ENCODE measurements at places on chromosomes 7 and 10. TPM values are rescaled to one million over a fixed set of nuclear protein-coding genes. Genes with fewer than 3 reads are reported as not detected.
A peak's percentile ranks its signal among the peaks of the same experiment; 100 is the strongest.

DNA sequence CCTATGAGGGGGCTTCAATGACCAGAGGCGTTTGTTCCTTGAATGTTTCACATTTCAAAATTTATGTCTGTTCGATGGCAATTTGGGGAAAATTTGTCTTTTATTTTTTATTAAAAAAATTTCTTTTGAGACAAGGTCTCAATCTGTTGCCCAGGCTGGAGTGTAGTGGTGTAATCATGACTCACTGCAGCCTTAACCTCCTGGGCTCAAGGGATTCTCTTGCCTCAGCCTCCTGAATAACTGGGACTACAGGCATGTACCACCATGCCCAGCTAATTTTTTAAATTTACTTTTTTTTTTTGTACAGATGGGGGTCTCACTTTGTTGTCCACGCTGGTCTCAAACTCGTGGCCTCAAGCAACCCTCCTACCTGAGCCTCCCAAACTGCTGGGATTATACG lies 39.7 kb downstream of the OTUD1 start:
- H3K36me3 ChIP-seq, result no peaks in the 10 kb centered on the region
- no peak for DNase-seq
- no peaks in the 10 kb centered on the region for H3K27me3 ChIP-seq
- no peak overlapping the region for H3K27ac ChIP-seq
- no peak overlapping the region for H3K4me3 ChIP-seq

DNA sequence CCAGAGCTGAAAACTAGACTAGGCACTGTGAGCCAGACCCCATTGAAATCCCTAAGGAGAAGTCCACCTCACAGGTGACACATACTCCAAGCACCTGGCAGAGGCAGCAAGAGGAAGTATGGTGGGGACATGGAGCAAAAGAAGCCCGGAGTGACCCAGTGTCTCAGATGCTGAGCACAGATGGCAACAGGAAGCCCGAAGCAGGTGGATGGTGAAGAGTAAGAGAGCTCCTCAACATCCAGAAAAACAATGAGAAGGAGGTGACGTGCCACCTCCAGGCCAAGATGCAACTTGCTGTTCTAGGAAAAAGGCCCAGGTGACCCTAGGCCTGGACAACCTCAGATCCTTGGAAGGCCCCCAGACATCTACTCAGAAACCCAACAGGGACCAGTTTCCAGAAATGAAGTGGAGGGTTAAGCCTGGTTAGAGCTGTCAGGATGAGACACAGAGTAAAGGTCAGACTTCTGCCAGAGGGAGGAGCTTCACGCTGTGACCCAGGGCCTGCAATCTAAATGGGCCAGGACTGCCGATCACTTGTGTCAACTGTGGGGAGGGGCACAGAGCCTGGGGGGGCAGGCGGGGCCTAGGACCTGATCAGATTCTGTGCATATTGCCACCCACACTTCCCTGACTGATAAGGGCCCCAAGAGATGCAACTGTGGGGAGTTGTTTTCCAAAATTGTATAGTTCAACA lies 2.4 kb upstream of the COBL start:
- no peaks in the 10 kb centered on the region for H3K36me3 ChIP-seq
- H3K27ac ChIP-seq, result no peak overlapping the region
- H3K27me3 ChIP-seq, result no peaks in the 10 kb centered on the region
- DNase-seq, result no peak
- H3K4me1 ChIP-seq, result peaks cover 11% of the 10 kb centered on the region

DNA sequence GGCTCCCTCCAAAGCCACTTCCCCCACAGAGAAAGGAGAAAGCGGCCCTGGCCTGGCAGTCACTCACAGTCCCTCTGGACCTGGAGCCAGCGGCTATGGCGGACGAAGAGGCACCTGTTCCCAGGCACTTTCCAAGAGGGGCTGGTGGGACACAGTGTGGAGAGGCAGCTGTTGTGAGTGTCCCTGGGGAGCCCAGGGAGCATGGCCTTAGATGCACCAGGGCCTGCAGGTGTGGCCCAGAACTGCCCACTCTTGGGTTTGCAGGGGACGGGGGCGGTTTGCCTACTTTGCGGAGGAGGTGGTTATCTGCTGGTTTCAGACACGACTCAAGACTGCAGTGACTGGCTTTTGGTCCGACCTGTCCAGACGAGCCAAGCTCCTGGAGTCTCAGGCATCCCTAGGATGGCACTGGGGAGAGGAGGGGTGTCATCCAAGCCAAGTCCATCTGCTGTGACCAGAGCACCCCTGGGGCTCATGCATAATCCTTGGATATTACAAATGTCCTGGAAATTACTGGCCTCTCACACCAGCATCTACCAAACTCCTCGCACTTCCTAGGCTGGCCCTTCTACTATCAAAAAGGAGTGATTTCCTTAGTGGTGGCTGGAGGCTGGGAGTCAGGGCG lies 18.4 kb downstream of the CTBP2 start:
- H3K27ac ChIP-seq, result no peak overlapping the region
- DNase-seq, result no peak
- no peaks in the 10 kb centered on the region for H3K36me3 ChIP-seq
- H3K4me1 ChIP-seq, result peaks cover 59% of the 10 kb centered on the region
- H3K27me3 ChIP-seq, result no peaks in the 10 kb centered on the region
- no peak overlapping the region for H3K4me3 ChIP-seq

DNA sequence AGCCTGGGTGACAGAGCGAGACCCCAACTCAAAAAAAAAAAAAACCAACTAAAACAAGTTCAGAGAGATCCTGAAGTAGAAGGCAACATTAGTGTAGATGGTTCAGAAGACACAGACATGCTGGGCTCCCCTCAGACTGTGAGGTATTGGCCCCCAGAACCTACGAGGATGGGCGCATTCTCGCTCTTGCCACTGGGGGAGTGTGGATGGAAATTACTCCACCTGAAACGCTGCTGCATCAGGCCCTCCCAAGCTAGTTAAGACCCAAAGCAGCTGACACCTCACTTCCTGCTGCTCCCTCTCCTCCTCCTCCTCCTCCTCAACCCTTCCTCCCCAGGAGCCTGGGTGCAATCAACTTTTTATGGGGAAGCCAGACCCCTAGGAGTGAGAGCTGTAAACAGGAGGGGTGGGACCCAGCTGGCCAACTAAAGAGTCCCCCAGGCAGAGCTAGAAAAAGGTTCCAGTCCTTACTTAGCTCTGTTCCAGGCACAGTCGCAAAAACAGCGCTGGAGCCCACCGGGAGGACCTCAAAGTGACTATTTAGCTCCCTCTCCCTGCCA lies 7.4 kb downstream of the SH3PXD2A start:
- no peak overlapping the region for H3K27ac ChIP-seq
- no peaks in the 10 kb centered on the region for H3K36me3 ChIP-seq
- H3K4me3 ChIP-seq, result no peak overlapping the region
- DNase-seq, result no peak

- no peaks in the 10 kb centered on the region for H3K36me3 ChIP-seq
- H3K4me1 ChIP-seq, result peaks cover 41% of the 10 kb centered on the region
These were observed 47.6 kb downstream of the GTF2IRD1 start for GRCh38 chr7:74501298-74501697.

- H3K36me3 ChIP-seq, result no peaks in the 10 kb centered on the region
- no peaks in the 10 kb centered on the region for H3K4me1 ChIP-seq
- H3K4me3 ChIP-seq, result no peak overlapping the region
- H3K27ac ChIP-seq, result no peak overlapping the region
- H3K27me3 ChIP-seq, result no peaks in the 10 kb centered on the region
- DNase-seq, result no peak
These were observed 23.0 kb downstream of the GNAT3 start for GRCh38 chr7:80488851-80489370.

DNA sequence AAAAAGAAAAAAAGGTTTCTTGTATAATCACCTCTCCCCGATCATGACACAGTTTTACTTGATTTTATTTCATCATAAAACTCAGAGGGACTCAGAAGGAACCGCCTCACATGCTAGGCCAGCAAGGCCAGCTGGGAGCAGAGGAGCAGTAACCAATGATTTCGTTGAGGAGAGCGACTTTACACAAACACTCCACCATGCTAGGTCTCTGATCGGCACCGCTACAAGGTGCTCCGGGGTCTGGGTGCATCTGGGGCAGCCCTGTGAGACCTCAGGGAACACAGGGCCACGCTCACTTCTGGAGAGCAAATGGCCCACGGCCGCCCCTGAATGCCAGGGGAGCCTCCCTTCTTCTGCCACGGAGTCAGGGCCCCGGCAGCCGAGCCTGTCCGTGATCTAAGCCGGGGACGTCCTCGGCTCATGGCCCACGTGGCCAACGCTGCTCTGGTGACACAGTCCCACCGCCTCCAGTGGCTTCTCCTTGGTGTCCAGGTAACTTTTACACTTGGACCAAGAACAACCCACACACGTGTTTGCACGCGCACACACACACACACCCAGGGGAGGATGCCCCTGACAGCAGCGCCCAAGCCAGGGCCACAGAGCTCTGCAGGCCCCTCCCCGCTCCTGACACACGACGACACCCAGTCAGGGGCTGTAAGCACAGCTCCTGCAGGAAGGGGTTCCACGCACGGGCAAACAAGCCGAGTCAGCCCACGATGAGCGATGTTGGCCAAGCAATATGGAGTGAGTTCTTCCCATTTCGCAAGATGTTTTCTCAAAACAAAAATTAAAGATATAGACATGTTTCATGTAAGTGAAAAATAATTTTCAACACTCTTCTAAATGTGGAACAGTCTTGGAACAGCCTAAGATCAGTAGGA lies 332.3 kb downstream of the DNAJB6 start:
- no peak overlapping the region for H3K4me3 ChIP-seq
- H3K27ac ChIP-seq, result no peak overlapping the region
- DNase-seq, result no peak
- H3K4me1 ChIP-seq, result no peaks in the 10 kb centered on the region
- no peaks in the 10 kb centered on the region for H3K27me3 ChIP-seq
- H3K36me3 ChIP-seq, result no peaks in the 10 kb centered on the region

- no peak overlapping the region for H3K4me3 ChIP-seq
- no peaks in the 10 kb centered on the region for H3K36me3 ChIP-seq
- peak; percentile 1 for DNase-seq
These were observed 59.7 kb downstream of the MACC1 start for GRCh38 chr7:20157456-20157855.

Gene CYCS
- total RNA-seq, result 69.4 TPM

GRCh38 chr7:31747553-31747952 lies 60.5 kb downstream of the PPP1R17 start:
- no peaks in the 10 kb centered on the region for H3K27me3 ChIP-seq
- H3K4me1 ChIP-seq, result no peaks in the 10 kb centered on the region
- no peaks in the 10 kb centered on the region for H3K36me3 ChIP-seq
- no peak for DNase-seq
- H3K4me3 ChIP-seq, result no peak overlapping the region
- H3K27ac ChIP-seq, result no peak overlapping the region

Gene ZNF239
- 8.3 TPM for total RNA-seq

Gene ZNF316
- total RNA-seq, result 40.6 TPM

- H3K4me3 ChIP-seq, result no peak overlapping the region
- H3K27me3 ChIP-seq, result no peaks in the 10 kb centered on the region
- H3K4me1 ChIP-seq, result peaks cover 39% of the 10 kb centered on the region
- no peaks in the 10 kb centered on the region for H3K36me3 ChIP-seq
- no peak for DNase-seq
- H3K27ac ChIP-seq, result no peak overlapping the region
These were observed 7.4 kb downstream of the CAV1 start for GRCh38 chr7:116532102-116532688.

- no peaks in the 10 kb centered on the region for H3K36me3 ChIP-seq
- no peaks in the 10 kb centered on the region for H3K27me3 ChIP-seq
- H3K4me3 ChIP-seq, result no peak overlapping the region
- H3K4me1 ChIP-seq, result peaks cover 3% of the 10 kb centered on the region
- H3K27ac ChIP-seq, result no peak overlapping the region
- no peak for DNase-seq
These were observed 136.6 kb downstream of the CHN2 start for GRCh38 chr7:29331163-29331562.

Gene KIAA1217
- total RNA-seq, result 80.1 TPM

DNA sequence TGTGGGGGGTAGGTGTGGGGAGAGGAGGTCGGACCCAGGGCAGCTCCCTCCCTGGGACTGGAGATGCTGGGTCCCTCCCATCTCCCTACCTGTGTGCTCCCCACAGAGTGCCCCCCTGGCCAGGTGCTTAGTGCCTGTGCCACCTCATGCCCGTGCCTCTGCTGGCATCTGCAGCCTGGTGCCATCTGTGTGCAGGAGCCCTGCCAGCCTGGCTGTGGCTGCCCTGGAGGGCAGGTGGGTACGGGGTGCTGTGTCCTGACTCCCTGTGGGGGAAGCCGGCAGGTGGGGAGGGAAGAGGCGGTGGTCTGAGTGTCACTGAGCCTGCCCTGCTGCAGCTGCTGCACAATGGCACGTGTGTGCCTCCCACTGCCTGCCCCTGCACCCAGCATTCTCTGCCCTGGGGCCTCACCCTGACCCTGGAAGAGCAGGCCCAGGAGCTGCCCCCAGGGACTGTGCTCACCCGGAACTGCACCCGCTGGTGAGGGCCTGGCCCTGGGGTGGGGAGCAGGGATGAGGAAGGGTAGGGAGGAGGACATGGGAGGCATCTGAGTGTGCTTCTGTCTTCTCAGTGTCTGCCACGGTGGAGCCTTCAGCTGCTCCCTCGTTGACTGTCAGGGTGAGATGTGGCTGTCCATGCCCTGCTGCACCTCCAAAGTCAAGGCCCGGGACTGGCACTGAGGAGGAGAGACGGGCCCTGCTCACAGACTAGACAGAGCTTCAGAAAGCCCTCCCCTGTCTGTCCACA lies 11.7 kb upstream of the ZNF862 start:
- no peaks in the 10 kb centered on the region for H3K4me1 ChIP-seq
- DNase-seq, result no peak
- H3K36me3 ChIP-seq, result no peaks in the 10 kb centered on the region
- no peaks in the 10 kb centered on the region for H3K27me3 ChIP-seq

GRCh38 chr7:129067943-129068548 lies 13.1 kb upstream of the TNPO3 start:
- H3K27me3 ChIP-seq, result no peaks in the 10 kb centered on the region
- no peak overlapping the region for H3K27ac ChIP-seq
- H3K4me1 ChIP-seq, result no peaks in the 10 kb centered on the region
- H3K4me3 ChIP-seq, result no peak overlapping the region
- no peak for DNase-seq

DNA sequence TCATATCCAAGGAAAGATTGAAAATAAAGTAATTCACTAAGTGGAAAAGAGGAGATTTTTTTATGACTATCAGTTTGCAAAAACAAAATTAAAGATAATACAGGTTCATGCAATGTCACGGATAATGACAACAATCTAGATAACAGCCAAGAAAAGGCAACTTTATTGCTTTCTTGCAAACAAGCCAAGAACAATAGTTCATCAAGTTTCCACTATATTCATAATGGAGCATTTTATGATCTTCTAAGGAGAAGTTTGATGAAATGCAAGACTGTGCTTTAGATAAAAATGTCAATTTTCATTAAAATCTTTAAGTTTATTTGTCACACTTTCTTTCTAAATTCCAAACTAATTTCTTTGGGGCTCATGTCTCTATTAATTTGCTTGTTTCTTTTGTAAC lies 53.9 kb upstream of the NRP1 start:
- DNase-seq, result no peak
- H3K27ac ChIP-seq, result no peak overlapping the region
- no peaks in the 10 kb centered on the region for H3K27me3 ChIP-seq
- no peaks in the 10 kb centered on the region for H3K36me3 ChIP-seq
- H3K4me3 ChIP-seq, result no peak overlapping the region

Gene ZYX
- total RNA-seq, result 30.8 TPM

Gene OSBPL3
- 31.8 TPM for total RNA-seq

- H3K27ac ChIP-seq, result no peak overlapping the region
- peaks cover 5% of the 10 kb centered on the region for H3K36me3 ChIP-seq
- H3K4me1 ChIP-seq, result no peaks in the 10 kb centered on the region
- no peaks in the 10 kb centered on the region for H3K27me3 ChIP-seq
- H3K4me3 ChIP-seq, result no peak overlapping the region
These were observed 85.9 kb downstream of the UBE3C start for GRCh38 chr7:157224627-157225026.

Gene NCAPG2
- 8.0 TPM for total RNA-seq

- no peak overlapping the region for H3K4me3 ChIP-seq
- no peaks in the 10 kb centered on the region for H3K4me1 ChIP-seq
- H3K27me3 ChIP-seq, result no peaks in the 10 kb centered on the region
- H3K27ac ChIP-seq, result no peak overlapping the region
- DNase-seq, result no peak
These were observed 22.8 kb downstream of the LRRC17 start for GRCh38 chr7:102935450-102936115.
